ENCODE measurements at places on chromosomes 1 and 21.

GRCh38 chr1:192272732-192273131 is 44.1 kb upstream of the RGS21 start:
- DNase-seq = no peak

DNA sequence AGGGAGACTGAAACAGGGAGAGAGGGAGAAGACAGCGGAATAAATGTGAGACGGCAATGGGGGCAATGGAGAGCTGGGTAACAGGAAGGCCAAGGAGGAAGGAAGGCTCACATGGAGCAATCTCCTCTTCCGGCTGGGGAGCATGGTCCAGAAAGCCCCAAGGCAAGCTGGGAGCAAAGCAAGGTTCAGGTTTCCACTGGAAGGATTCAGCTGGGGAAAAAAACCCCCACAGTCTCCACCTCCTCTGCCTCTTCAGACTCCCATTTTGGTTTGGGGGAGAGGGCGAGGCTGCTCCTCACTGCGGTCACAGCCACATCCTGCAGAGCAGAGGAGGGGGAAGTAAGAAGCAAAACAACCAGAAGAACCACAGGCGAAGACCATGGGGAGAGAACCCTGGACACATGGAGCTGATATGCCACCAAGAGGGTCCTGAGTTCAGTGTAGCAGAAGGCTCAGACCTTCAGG is 650 bp downstream of the TNFAIP8L2 start:
- no peak for DNase-seq

GRCh38 chr1:9689971-9690381 is 38.4 kb downstream of the PIK3CD start:
- DNase-seq = no peak

DNA sequence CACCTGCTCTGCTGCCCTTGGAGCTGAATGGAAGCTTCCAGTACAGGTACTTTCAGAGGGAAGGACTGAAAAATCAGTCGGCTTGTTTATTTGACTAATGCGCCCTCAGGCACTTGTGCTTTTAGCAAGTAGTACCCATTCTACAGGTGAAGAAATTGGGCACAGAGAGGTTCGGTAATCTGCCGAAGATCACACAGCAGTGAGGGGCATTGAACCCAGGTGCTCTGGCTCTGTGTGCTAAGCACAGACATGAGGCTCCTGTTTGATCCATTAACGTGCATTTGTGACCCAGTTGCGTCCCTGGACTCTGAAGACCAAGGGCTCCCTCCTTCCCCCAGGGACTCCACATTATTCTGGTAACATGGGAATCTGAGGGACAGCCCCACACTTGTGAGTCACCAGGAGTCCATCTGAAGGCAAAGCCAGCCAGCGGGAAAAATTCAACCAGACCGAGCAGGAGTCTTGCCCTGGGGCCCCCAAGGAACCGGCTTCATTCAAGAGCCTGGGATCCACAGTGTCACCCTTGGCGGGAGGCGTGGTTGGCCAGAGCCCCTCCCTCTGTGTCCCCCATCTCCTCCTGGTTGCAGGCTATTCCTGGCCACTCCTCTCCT is 192.4 kb upstream of the ARHGEF16 start:
- no peak for DNase-seq

DNA sequence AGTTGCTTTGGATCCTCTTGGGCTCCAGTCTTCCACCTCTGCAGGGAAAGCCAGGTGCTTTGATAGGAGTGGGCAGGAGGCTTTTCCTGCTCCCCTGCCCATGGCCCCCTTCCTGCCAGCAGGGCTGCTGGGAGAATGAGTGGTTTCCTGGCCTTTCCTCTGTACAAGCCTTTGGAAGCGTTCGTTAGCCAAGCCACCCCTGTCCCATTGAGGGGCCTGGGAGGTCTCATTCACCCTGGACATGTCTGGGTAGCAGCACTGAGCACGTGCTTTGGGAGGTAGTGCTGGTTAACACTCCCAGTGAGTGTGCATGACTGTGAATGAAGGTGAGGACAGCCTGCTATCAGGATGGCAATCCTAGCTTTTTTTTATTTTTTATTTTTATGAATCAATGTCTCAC is 118.5 kb upstream of the CACNA1E start:
- DNase-seq = no peak

DNA sequence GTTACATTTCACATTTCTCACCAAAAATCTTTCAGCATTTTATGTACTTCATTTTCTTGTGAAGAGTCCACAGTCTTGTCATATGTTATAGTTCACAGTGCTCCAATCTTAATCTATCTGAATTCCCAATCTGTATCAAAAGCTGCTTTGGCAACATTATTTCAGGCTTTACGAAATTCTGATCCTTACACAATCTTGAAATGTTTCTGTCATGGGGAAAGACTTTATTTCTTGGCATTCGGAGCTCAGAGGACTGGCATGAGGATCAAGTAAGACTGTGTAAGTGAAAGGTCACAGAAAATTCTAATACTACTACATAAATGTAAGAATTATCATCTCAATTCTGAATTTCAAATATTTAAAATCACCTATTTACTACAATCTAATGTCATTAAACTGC is 2.0 kb downstream of the USP33 start:
- DNase-seq = no peak

GRCh38 chr1:74771913-74772515 is 39.1 kb downstream of the TYW3 start:
- DNase-seq = peak; percentile 83

GRCh38 chr1:32273391-32274208 is 18.3 kb upstream of the HDAC1 start:
- DNase-seq = no peak

- DNase-seq = peak; percentile 88
Measured at GRCh38 chr1:151457911-151458801, 1.1 kb downstream of the POGZ start.

GRCh38 chr1:244858357-244858756 is 6.0 kb downstream of the HNRNPU start:
- no peak for DNase-seq

GRCh38 chr1:222582099-222582774 is 7.5 kb downstream of the TAF1A start:
- no peak for DNase-seq

GRCh38 chr1:61569303-61569621 is 155.7 kb downstream of the TM2D1 start:
- DNase-seq = no peak

- no peak for DNase-seq
Measured at GRCh38 chr1:7570311-7570710, 200.8 kb upstream of the VAMP3 start.

DNA sequence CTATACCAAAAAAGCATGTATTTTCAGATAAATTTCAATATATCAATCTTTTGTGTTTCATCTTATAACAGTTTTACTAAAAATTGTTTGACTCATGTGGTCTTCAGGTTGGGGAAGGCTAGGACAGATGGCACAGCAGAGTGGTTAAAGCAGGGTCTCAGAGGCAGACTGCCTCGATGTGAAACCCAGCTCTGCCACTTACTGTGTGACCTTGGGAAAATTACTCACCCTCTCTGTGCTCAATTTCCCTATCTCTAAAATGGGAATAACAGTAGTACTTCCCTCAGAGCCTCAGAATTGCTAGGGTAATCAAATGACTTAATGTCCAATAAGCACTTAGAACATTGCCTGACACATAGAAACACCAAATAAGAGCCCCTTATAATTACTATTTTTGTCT is 262.1 kb upstream of the FMN2 start:
- DNase-seq = no peak

- no peak for DNase-seq
Measured at GRCh38 chr1:6127587-6128163, 52.4 kb downstream of the CHD5 start.

- DNase-seq = no peak
Measured at GRCh38 chr1:239448911-239449310, 62.5 kb downstream of the CHRM3 start.

DNA sequence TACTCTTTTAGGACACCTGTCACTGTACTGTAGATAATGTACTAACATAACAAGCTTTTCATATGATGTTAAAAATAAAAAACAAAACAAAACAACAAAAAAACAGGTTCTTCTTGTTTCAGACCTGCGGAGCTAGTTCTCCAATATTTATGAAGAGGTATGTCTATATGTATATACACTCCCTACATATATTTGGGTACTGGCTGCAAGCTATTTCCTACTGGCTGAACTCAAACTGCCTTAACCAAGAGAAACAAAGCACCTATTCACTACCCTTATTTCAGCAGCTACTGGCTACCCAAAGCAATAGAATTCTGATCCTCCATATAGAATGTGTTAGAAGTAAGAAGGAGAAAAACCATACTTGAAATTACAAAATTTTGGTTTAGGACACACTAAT is 73.5 kb downstream of the ABL2 start:
- no peak for DNase-seq

DNA sequence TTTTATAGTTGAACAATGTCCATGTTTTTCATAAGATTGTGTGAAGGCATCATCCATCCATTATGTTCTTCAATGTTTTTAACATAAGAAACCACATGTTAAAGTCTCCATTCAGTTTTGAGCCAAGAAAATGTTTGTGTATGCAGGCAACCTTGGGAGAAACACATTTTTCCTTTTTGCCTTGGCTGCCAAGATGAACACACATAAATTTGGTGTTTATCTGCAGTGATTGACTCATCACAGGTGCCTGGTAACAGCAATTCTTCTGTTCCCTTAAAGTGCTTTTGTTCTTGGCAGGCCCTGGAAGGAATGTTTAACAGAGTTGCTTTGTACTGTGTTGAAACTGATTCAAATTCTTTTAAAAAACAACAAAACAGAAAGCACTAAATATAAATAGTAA is 709.9 kb upstream of the ADGRL4 start:
- no peak for DNase-seq

GRCh38 chr1:9882296-9882944 is 27.6 kb downstream of the CTNNBIP1 start:
- DNase-seq = no peak

DNA sequence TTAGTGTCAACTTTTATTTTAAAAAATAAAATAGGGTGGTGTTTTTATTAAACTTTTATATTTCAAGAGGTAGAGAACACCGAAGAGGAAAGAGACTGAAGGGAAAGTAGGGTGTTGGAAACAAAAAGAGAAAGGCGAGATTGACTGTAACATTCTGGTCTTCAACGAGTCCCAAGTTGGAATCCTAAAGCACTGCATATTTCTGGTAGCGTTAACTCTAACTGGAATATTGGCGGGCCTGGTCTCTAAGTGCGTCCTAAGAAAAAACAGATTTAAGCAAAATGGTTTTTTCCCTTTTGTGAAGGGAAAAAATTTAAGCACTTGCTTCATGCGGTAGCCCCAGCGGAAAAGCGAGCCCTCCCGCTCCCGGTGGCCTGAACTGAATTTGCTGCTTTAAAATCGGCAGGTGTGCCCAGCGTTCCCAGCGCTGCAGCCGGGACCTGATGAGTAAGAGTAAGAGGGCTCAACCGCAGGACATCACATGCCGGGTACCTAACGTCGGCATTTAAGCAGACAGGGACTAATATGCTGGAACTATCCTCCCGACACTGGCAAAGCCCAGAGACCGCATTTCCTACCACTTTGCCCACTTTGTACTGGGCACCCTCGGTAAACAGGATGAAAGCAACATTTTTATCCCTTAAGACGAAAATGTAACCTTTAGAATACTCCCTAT is 30.5 kb upstream of the NFIA start:
- no peak for DNase-seq

- DNase-seq = no peak
Measured at GRCh38 chr1:55368698-55369097, 153.5 kb upstream of the USP24 start.

DNA sequence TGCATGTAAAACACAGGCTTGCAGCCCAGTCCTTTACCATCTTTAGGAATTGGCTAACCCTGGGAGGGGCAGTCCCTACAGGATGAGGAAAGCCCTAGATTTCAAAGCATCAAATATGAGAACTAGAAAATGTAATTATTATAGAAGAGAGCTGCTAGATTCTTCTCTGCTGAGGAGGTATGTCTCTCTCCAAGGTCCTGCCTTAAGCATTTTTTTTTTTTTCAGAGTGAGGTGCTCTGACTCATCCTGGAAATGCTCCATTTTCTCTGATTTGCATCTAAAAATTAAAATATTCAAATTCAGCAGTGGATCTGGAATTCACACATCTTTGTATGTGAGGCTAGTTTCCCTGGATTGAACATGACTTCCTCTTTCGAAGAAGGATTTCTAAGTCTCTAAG is 149.8 kb downstream of the ZNF648 start:
- DNase-seq = no peak
